ENCODE measurements at places on chromosomes 1 and 21. TPM values are rescaled to one million over a fixed set of nuclear protein-coding genes. Genes with fewer than 3 reads are reported as not detected.

DNA sequence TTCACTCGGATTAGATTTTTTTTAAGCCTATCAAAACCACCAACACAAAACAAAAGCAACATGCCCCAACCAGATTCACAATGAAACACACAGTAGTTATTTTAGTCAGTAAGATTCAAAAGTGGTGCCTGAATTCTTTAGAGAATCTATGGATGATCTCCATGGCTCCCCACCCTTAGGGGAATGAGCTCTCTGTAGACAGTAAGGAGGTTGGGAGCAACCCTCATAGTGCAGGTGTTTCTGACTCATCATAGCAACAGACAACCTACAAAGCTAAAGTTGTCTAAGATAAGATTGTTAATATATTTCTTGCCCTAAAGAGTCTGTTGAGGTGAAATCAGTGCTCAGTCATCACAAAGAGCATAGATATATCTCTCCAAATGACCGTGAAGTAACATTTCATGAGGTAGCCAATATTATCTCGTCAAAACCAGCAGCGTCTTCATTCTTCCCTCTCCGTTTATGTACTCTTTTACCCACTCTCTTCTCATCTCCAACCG, 78.3 kb downstream of the ADAMTS1 start:
- DNase-seq = no peak

- DNase-seq = no peak
Observed at GRCh38 chr1:231971397-231972110, 345.0 kb downstream of the DISC1 start.

The AKR7A3 gene
- polyA plus RNA-seq = 0.08 TPM

The EXTL1 gene
- not detected for polyA plus RNA-seq

The MUTYH gene
- 24.7 TPM for polyA plus RNA-seq

DNA sequence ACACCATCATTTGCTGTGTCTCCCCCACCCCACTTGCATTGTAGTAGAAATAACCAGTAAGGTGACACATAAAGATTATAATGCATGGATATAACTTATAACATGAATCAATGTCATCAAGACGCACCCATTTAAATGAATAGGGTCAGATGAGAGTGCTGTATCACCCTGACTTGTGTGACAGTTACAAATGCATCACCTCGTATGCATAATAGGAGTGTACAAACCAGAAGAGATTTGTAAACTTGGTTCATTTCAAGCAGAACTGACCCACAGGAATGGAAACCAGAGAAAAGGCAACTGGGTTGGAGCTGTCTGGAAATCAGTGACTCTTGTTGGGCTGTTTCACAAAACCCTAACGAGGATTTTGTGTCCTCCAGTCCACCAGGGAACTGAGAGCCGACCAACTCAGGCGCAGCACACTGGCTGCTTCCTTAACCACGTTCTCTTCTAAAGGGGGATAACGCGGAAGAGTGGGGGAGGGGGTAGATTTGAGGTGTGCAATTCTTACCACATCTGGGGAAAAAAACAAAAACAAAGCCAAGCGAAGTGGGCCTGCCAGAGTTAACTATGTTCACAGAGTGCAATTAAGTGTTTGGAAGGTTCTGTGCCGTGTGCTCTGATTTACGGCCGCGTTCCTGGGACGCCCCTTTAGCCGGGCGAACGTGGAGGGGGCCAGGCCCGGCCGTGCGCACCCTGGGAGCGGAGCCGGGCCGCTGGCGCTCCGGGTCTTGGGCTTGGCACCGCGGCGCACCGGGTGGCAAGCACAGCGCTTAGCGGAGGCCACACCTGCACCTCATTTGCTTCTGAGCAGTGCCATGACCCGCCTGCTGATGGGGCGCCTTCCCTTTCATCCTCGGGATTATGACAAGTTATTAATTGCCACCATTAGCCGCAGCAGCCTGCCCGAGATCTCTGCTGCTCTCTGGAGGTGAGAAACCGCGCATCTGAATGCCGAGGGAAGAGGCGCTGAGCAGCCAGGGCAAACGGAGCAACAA, 248.8 kb upstream of the FOXD3 start:
- no peak for DNase-seq

The LRRIQ3 gene
- 4.1 TPM for polyA plus RNA-seq

GRCh38 chr1:66247415-66248208, 286.3 kb upstream of the SGIP1 start:
- DNase-seq = no peak

The FAAH gene
- 1.4 TPM for polyA plus RNA-seq

- no peak for DNase-seq
Observed at GRCh38 chr1:229623225-229623624, 2.7 kb downstream of the TAF5L start.

GRCh38 chr21:15559660-15560059, 170.1 kb upstream of the USP25 start:
- DNase-seq = no peak

- no peak for DNase-seq
Observed at GRCh38 chr1:218433744-218434143, 88.6 kb downstream of the TGFB2 start.

The NVL gene
- 16.2 TPM for polyA plus RNA-seq

The TSTD1 gene
- polyA plus RNA-seq = 412 TPM

- no peak for DNase-seq
Observed at GRCh38 chr1:233998891-233999290, 94.4 kb downstream of the SLC35F3 start.

- no peak for DNase-seq
Observed at GRCh38 chr1:208510192-208510952, 266.2 kb upstream of the PLXNA2 start.

The C1QB gene
- not detected for polyA plus RNA-seq

The FCRL1 gene
- polyA plus RNA-seq = 0.09 TPM
